ENCODE measurements at places on chromosomes 7 and 10.

DNA sequence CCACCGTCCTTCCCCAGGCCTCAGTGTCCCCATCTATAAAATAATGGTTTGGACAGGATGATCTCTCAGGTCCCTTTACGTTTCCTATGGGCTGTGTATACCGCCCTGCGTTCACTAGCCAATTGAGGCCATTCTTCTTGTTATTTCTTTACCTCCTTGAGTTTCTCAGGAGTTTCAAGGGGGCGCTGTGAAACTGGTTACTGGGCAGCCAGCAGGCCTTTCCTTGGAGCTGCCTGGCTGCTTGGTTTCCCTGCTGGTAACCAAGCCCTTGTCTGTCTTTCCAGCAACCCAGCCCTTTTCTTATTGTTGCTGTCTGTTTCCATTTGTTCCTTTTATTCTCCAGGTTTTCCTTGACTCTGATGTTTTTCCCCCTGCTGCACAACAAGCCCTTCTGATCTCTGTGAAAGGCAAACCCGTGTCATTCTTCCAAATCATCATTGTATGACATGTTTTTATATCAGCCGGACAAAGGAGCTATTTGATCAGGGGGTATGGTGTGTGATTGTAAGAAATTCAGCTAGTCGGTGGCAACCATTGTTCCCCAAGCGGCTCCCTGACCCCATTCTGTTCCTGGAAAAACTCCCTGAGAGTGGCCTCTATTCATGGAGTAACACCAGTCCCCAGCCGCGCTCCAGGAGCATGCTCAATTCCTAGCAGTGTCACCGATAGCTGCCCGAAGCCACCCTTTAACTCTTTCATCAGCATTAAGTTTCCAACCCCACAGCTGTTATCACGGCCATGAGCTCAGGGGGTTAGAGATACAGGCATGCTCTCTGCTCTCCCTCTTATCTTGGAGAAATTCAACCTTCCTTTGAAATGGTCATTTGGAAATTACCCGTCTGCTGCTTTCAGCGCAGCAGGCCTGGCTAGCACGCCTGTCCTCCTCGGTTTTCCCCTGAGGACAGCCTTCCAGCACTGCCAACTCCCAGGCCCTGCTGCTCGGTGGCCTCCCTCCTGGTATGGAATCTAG, 26.6 kb downstream of the FGF8 start:
- no peak for DNase-seq

DNA sequence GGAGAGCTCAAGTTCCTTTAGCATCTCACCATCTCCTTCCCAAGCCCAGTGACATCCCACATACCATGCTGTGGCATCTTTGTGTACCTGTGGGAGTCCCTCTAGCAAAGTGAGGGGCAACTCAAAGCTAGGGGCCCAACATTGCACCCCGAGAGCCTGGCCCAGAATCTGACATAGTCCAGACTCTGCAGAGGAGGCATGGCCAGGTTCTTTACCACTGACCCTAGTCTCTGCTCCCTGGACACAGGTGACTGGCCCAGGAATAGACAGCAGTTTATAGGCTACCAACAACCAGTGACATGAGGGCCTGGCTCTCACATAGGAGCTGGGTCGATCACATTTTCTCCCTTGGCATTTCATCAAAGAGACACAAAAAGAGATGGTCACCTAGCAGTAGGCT, 444.0 kb upstream of the ZMIZ1 start:
- no peak for DNase-seq

GRCh38 chr10:102167861-102168260, 15.7 kb downstream of the NOLC1 start:
- DNase-seq, result no peak

- DNase-seq, result no peak
Measured at GRCh38 chr7:111529507-111530355, 32.6 kb downstream of the IMMP2L start.

- DNase-seq, result no peak
Measured at GRCh38 chr10:74293686-74294371, 142.8 kb downstream of the ADK start.
